Activated naive CD4-positive, alpha-beta T cell (primary cell): ENCODE measurements at places on chromosomes 5 and 9.
A peak's percentile ranks its signal among the peaks of the same experiment; 100 is the strongest.

- no peak for DNase-seq
Measured at GRCh38 chr5:103472830-103473229, 89.8 kb downstream of the NUDT12 start.

DNA sequence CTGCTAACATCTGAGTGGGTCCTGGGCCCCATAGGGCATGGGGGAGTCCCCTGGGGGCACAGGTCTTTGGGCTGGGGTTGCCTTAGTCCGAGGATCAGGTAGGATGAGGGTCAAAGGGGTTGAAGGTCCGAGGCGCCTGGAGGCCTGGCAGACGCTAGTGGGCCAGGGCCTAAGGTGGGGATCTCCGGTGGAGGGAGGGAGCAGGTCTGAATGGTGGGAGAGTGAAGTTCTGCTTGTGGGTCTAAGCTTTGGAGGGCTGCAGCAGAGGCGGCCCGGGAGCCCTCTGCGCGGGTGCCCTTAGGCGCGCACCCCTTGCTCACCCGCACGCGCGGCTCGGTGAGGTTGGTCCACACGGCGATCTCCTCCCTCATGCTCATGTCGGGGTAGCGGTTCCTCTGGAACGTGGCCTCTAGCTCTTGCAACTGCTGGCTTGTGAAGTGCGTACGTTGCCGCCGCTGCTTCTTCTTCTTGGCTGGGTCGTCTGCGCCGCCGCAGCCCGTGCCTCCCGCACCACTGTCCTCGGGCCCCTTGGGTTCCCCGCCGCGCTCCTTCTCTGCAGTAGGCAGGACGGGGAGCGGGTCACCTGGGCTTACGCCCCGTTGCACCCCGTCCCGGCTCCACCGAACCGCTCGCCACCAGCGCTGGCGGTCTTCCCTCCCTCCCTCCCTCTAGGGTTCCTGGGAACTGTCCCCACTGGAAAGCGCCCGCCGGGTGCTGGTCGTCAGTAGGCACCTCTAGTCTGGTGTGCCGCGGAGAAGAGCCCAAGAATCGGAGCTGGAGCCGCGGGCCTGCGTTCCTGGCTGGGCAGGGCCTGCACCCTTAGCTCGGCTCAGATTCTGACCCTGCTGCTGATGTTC is 2.8 kb downstream of the PITX1 start:
- no peak for DNase-seq

- DNase-seq: no peak
Measured at GRCh38 chr9:111833941-111834340, 39.2 kb upstream of the SHOC1 start.

GRCh38 chr5:10868956-10869355 is 107.9 kb upstream of the DAP start:
- no peak for DNase-seq

- DNase-seq: no peak
Measured at GRCh38 chr5:66810848-66811261, 214.7 kb downstream of the MAST4 start.

DNA sequence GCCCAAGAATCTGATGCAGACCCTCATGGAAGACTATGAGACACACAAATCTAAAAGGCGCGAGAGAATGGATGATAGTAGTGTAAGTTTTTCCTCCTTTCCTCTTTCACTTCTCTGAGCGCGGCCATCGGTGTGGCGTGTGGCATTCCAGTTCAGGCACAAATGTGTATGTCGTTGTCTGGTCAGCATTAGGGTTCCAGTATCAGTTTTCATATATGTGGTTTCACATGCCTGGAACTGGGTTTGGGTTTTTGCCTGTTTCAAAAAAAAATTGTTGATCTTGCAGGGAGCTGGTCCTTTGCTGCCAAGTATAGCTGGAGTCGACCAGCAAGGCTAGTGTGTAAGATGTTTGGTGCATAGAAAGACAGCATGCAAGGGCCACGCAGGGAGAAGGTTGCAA is 51.5 kb downstream of the C9orf152 start:
- DNase-seq: no peak

GRCh38 chr9:137273095-137273490 is 4.4 kb upstream of the TOR4A start:
- DNase-seq: no peak

DNA sequence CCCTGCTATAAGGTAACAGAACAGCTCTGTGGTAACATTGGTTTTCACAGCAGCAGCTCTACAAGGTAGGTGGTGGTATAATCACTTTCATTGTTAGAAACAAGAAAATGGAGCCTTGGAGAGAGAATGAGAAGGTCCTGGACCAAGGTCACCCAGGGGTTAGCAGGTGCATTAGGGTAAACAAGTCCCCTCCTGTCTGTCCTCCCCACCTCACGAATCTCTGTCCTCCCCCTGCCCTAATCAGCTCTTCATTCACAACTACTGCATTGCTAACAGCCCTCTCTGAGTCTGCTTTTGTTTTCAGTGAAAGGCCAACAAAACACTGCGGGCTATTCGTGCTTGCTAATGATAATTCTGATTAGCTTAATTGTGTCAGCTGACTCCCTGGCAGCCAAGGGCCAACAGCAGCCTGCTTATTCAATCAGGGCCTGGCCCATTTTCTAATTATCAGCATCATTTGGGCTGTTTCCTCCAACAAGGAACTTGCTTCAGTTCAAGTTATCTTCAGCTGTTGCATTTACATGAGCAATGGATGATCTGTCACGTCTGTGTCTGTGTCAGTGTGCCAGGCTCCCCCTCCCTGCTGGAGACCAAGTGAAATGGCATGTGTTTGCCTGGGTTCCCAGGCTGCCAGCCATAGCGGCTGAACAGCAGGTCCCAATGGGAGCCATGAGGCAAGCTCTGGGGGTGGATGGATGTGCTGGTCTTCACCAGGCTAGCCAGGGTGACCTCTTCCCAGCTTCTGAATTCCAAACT is 56.7 kb upstream of the EQTN start:
- DNase-seq: no peak

GRCh38 chr9:82106536-82106935 is 118.0 kb downstream of the SPATA31D1 start:
- DNase-seq: no peak

DNA sequence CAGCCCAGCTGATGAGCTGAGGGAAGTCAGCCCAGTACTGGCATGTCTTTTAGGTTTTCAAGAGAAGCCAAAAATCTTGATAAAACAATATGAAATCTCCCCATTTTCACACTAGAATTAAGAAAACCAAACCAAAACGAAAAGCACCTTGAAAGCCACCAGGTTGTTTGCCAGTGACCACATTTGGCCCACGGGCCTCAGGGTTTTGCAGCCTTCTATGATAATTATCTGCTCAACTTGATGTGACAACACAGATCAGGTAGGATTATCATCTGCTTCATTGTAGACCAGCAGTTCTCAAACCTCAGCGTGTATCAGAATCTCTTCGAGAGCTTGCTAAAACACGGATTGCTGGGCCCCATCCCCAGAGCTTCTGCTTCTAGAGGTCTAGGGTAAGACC is 101.4 kb downstream of the GALNT10 start:
- no peak for DNase-seq

- no peak for DNase-seq
Measured at GRCh38 chr9:112044881-112045280, 130.2 kb downstream of the SUSD1 start.

DNA sequence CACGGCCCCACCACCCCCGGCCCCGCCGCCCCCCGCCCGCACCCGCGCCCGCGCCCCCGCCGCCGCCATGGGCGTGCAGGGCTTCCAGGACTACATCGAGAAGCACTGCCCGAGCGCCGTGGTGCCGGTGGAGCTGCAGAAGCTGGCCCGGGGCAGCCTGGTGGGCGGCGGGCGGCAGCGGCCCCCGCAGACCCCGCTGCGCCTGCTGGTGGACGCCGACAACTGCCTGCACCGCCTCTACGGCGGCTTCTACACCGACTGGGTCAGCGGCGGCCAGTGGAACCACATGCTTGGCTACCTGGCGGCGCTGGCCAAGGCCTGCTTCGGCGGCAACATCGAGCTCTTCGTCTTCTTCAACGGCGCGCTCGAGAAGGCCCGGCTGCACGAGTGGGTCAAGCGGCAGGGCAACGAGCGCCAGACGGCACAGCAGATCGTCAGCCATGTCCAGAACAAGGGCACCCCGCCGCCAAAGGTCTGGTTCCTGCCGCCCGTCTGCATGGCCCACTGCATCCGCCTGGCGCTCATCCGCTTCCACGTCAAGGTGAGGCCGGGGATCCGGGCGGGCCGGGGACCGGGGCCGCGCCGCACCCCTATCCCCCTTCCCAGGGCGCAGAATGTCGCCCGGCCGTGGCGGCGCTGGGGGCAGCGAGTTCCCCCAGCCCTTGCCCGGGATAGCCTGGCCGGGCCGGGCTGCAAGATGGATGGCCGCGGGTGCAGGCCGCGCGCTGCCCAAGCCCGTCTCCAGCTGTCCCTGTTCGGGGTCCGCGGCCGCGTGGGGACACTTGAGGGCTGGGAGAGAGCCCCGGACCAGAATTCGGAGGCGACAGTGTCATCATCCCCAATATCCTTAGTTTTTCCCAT is 594 bp downstream of the FAM120A start:
- DNase-seq: peak; percentile 45

- no peak for DNase-seq
Measured at GRCh38 chr9:135570456-135570855, 8.9 kb downstream of the PAEP start.

DNA sequence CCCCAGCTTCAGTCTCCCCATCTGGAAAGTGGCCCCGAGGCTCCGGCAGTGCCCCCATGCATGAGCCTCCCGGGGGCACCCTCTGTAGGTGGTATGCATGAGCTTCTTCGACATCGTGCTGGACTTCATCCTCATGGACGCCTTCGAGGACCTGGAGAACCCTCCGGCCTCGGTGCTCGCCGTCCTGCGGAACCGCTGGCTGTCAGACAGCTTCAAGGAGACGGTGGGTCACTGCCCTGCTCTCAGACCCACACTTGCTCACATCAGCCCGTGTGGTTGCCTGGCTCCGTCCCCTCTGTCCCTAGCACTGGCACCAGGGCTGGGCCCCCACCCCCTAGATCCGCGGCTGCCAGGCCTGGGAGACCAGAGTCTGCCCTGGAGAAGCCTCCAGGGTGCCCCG is 12.8 kb upstream of the DOLPP1 start:
- DNase-seq: no peak

GRCh38 chr5:107302441-107302840 is 368.3 kb downstream of the EFNA5 start:
- no peak for DNase-seq

DNA sequence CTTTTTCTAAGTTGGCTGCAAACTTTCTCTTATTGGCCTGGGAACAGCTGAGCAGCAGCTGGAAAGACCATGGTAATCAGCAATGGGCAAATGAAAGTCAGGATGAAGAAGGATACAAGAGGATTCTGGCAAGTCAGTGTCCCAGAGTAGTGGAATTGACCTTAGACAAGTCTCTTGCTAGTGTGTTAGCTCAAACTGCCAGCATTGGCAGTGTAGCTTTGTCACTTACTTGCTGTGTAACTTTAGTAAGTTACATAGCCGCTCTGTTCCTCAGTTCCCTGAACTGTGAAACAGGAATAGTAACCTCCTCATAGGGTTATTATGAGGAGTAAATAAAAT is 3.6 kb downstream of the ALDH1A1 start:
- DNase-seq: no peak

- DNase-seq: no peak
Measured at GRCh38 chr5:112795944-112796678, 58.4 kb downstream of the APC start.

- no peak for DNase-seq
Measured at GRCh38 chr5:42518595-42519221, 95.5 kb downstream of the GHR start.

DNA sequence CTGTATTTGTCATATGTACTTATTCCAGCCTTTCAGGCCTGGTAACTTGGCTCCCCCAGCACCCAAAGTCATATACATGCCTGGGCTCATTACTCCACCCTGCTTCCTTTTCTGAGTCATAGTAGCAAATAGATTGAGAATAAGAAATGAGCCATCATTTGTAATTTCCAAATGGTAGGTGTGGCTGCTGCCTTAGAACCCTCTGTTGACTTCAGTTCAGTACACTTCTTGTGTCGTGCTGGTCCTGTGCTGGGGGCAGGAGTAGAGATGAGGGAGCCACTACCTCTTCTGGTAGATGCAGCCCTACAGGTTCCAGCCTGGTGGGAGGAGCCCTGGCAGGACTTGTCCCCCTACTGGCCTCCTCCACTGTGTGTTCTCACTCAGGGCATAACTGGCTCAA is 11.1 kb downstream of the GM2A start:
- DNase-seq: no peak

DNA sequence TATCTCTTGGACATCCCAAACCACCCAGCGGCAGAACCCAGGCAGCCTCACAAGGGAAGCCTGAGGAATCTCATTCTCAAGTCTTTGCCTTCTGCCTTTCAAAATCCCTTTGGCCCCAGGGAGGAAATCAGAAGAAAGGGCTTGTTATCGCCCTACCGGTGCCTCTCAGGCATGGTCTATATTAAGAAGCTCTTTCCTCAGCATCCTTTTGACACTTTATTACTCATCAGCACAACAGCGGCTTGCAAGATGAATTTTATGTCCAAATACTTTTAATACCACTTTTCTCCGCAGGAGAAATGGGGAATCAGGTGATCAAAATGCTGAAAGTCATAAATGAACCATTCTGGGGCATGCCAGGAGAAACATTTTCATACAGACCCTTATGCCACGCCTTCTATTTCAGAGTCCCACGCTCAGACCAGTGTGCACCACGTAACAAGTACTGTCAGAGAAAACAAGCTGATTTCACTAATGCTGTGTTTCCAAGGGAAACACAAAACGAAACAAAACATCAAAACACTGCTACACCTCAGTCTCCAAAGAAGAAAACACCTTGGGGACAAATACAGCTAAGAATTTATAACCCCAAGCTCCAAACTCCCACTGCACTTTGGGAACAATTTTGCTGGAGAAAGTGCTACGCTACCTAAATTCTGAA is 30.0 kb downstream of the RAPGEF1 start:
- no peak for DNase-seq
